T-cell (primary cell): ENCODE measurements at places on chromosomes 11 and 22.

DNA sequence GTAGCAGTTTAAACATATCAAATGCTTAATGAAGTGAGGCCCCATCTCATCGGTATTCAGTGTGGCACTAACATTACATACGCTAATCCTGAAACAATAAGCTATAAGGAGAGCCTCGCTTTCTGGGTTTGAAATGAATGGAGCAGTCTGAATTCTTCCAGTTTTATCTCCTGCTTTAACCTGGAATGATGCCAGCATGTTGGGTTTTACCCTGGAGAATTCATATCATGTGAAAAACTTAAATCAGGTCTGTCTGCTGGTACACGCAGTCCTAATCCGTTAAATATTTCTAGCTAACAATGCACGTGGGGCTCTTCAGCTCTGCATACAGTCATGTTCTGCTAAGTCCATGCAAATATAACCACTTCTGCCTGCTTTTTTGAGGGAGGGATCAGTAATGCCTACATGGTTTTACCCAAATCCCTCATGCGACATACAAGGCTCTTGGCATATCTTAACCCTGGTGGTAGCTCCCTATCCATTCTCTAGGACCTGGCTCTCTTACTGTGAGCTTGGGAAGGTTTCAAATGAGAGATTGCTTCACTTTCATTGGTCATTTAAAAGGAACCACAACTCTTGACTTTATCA is 92.7 kb downstream of the COMMD9 start:
- DNase-seq, result no peak

- DNase-seq, result no peak
Observed at GRCh38 chr11:19955660-19956059, 204.6 kb downstream of the DBX1 start.

DNA sequence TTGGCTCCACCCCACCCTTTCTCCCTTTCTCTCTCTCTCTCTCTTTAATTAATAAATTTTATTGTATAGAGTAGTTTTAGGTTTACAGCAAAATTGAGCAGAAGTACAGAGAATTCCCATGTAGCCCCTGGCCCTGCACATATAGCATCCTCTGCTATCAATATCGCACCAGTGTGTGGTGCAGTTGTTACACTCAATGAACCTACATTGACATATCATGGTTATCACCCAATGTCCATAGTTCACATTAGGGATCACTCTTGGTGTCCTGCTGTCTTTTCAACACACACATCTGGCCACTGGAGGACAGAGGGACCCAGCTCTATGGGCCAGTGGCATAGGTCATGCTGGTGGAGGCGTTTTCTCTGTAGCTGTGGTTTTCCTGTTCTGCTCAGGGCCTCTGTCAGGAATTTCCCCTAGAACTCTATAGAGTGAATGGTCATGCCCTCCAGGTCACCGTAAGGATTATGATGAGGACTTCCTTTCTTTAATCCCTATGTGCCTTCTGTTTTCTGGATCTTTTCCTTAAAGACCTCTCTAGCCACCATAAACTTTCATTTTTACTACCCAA is 98.2 kb upstream of the NAV2 start:
- DNase-seq, result no peak

GRCh38 chr11:83542861-83543260 is 256.7 kb upstream of the CCDC90B start:
- DNase-seq, result no peak
